T-helper 2 cell treated with Interferon-gamma antibody and Interleukin-4, amounts not matched to agents 100 ng/mL and 5 ng/mL, for 36 hours (primary cell): ENCODE measurements at places on chromosomes 16 and 17. TPM values are rescaled to one million over a fixed set of nuclear protein-coding genes. Genes with fewer than 3 reads are reported as not detected.

Gene TBX4
- total RNA-seq = not detected in 2 replicates

Gene EVI2B
- total RNA-seq = 63.9 and 65.2 TPM in 2 replicates

Gene WNT3
- total RNA-seq = not detected in 2 replicates

Gene OTOP2
- total RNA-seq = not detected in 2 replicates

Gene GLOD4
- total RNA-seq = 59.3 and 60.5 TPM in 2 replicates

Gene HOXB6
- 0.30 TPM in 1 of 2 replicates, not detected in the other for total RNA-seq

Gene MARF1
- total RNA-seq = 63.0 and 64.4 TPM in 2 replicates

Gene USP43
- total RNA-seq = 0.14 TPM in 1 of 2 replicates, not detected in the other

Gene ABCA10
- total RNA-seq = 0.64 TPM in 2 replicates

Gene PDILT
- not detected in 2 replicates for total RNA-seq

Gene KRT40
- not detected in 2 replicates for total RNA-seq

Gene C17orf107
- total RNA-seq = 0.20 and 0.27 TPM in 2 replicates

Gene BCO1
- total RNA-seq = not detected in 2 replicates

Gene WNT9B
- total RNA-seq = not detected in 2 replicates

Gene SEZ6
- not detected in 2 replicates for total RNA-seq

Gene DNASE1L2
- total RNA-seq = 2.6 and 2.8 TPM in 2 replicates

Gene MYH3
- total RNA-seq = 5.0 TPM in 2 replicates

Gene XAF1
- 199 and 213 TPM in 2 replicates for total RNA-seq

Gene CIAO3
- 35.4 and 37.6 TPM in 2 replicates for total RNA-seq

Gene CRISPLD2
- total RNA-seq = 0.50 and 0.57 TPM in 2 replicates

Gene STH
- not detected in 2 replicates for total RNA-seq

Gene ALOXE3
- not detected in 2 replicates for total RNA-seq

Gene FBXL16
- total RNA-seq = 12.0 TPM in 2 replicates

Gene IGF2BP1
- 0.02 TPM in 1 of 2 replicates, not detected in the other for total RNA-seq

Gene PSMB3
- total RNA-seq = 277 and 284 TPM in 2 replicates

Gene ZNF624
- 3.5 and 4.6 TPM in 2 replicates for total RNA-seq

Gene STX1B
- total RNA-seq = 0.55 and 0.59 TPM in 2 replicates

Gene HSD17B2
- total RNA-seq = not detected in 2 replicates

Gene PAGR1
- 29.6 and 32.4 TPM in 2 replicates for total RNA-seq

Gene WFDC1
- total RNA-seq = not detected in 2 replicates

Gene EFNB3
- 0.09 TPM in 1 of 2 replicates, not detected in the other for total RNA-seq

Gene HIC1
- total RNA-seq = 65.7 and 66.8 TPM in 2 replicates

Gene ABCC11
- total RNA-seq = 0.05 and 0.16 TPM in 2 replicates

Gene CCL2
- total RNA-seq = not detected in 2 replicates

Gene NHLRC4
- 1.4 and 1.5 TPM in 2 replicates for total RNA-seq

Gene P3H4
- 3.8 and 6.1 TPM in 2 replicates for total RNA-seq

Gene MT4
- not detected in 2 replicates for total RNA-seq

Gene HSD11B2
- total RNA-seq = 0.36 and 0.93 TPM in 2 replicates

Gene NIP7
- 40.6 and 46.8 TPM in 2 replicates for total RNA-seq

Gene SPIRE2
- 1.2 and 1.3 TPM in 2 replicates for total RNA-seq

Gene MFAP4
- not detected in 2 replicates for total RNA-seq

Gene FSCN2
- total RNA-seq = 0.93 and 1.3 TPM in 2 replicates

Gene CTF1
- 0.32 and 0.41 TPM in 2 replicates for total RNA-seq

Gene BAIAP3
- 0.18 and 0.66 TPM in 2 replicates for total RNA-seq

Gene E2F4
- total RNA-seq = 132 and 133 TPM in 2 replicates
